Bronchial epithelial cell (primary cell): ENCODE measurements at places on chromosomes 6 and 20.

GRCh38 chr20:13349235-13349604, 128.1 kb downstream of the ISM1 start:
- no peak for DNase-seq

DNA sequence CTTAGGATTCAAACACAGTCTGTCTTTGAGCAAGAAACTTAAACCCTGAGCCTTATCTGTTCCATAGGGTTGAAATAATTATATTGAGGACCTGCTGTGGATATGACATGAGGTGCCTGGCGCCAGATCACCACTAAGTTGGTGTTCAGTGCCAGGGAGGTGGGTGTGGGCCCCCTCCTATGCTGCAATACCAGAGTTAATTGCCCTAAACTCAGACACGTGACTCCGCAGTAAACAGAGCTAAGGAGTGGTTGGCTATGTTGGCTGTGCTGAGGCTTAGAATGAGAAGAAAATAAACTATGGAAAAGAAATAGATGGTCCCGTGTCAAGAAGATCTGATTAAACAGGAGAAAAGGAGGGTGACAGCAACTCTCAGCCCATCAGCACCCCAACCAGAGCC, 419.4 kb upstream of the JARID2 start:
- DNase-seq: no peak

DNA sequence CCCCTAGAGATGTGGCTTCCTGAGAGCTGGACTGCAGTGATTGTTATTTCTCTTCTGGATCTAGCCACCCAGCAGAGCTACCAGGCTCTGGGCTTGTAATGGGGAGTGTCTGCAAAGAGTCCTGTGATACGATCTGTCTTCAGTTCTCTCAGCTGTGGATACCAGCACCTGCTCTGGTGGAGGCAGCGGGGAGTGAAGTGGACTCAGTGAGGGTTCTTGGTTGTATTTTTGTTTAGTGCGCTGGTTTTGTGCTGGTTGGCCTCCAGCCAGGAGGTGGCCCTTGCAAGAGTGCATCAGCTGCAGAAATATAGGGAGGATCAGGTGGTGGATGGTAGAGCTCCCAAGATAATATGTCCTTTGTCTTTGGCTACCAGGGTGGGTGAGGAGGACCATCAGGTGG, 33.7 kb downstream of the PAX1 start:
- no peak for DNase-seq

DNA sequence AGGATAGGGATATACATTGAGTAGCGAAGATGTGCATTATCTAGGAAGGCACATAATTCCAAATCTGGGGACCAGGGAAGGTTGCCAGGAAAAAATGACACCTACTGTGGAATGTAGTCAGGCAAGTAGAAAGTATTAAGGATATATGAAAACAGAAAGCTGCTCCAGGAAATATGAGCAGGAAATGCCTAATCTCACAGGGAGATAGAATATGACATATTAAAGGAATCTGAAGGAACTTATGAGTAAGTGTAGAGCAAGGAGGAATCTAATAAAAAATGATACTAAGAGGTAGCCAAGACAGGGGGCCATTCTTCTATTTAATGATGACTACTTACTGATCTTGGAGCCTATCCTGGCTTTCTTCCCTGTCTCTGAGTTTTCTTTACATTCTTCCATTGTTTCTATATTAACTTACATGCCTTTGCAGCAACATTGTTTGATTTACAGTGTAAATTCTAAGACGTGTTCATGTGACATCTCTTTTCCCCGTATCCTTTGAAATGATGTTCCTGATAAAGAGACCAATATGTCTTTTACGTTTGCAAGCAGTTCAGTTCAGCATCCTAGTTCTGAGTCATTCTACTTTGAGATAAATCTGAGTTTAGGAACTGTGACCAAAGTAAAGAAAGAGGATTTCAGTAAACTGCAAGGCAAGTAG, 58.6 kb downstream of the TINAG start:
- DNase-seq: peak; percentile 72

- no peak for DNase-seq
Measured at GRCh38 chr20:56868746-56869145, 239.6 kb downstream of the TFAP2C start.

GRCh38 chr6:12270551-12271230, 19.5 kb upstream of the EDN1 start:
- no peak for DNase-seq

DNA sequence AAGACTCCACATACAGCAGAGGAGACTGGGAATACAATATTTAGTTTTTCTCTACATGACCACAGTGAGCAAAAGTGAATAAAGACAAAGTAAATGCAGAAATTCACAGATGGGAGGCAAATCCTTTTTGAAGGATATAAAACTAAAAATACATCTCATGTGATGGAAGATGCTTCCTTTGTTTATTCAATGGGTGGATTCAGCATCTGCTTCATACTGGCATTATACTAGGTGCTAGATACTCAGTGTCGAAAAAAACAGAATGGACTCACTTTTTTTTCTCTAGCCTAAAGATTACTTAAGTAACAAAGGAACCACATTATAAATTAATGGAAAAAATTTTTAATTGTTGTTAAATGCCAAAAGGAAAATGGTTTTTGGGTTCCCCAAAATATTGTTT, 216.2 kb downstream of the TRDN start:
- DNase-seq: no peak

DNA sequence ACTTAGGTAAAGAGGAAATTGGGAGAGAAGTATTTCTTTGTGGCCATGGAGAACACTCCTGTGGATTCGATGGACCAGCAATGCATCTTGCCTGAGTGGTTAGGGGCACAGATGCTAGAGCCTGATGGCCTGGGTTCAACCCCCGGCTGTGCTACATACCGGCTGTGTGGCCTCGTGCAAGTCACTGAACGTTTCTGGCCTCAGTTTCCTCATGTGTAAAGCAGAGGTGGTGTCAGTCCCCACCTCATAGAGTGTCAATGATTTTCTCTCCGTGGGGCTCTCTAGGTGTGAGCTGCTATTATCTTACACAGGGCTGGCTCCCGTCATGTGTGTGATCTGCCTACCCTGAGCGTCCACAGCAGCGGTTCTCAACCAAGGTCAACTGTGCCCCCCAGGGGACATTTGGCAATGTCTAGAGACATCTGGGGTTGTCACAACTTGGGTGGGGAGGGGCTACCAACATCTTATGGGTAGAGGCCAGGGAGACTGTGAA, 50.0 kb upstream of the PTPN1 start:
- no peak for DNase-seq

DNA sequence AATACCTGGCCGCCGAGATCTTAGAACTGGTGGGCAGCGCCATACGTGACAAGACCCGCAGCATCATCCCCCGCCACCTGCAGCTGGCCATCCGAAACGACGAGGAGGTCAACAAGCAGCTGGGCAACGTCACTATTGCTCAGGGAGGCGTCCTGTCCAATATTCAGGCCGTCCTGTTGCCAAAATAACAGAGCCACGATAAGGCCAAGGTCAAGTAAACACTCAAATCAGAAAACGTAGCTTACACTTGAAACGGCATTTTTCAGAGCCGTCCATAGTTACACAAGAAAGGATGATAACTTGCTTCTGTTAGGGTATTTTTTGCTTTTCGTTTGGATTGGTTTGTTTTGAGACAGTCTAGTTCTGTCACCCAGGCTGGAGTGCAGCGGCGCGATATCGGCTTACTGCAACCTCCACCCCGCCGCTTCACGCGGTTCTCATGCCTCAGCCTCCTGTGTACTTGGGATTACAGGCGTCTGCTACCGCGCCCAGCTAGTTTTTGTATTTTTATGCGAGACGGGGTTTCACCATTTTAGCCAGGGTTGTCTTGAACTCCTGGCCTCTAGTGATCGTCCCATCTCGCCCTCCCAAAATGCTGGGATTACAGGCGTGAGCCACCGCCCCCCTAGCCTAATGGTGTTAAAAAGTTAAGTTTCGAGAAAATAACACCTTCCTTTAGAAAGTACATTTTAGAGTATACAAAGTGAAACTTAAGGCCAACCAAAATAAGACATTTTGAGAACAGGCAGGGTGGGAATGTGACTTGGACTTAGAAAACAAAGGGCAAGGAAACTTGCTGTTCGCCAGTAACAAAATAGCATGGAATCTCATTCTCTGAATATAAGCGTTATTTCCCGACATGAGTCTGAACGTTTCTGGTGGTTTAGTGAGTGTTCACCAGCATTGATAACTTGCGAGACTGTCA, 42.8 kb upstream of the HFE start:
- no peak for DNase-seq

DNA sequence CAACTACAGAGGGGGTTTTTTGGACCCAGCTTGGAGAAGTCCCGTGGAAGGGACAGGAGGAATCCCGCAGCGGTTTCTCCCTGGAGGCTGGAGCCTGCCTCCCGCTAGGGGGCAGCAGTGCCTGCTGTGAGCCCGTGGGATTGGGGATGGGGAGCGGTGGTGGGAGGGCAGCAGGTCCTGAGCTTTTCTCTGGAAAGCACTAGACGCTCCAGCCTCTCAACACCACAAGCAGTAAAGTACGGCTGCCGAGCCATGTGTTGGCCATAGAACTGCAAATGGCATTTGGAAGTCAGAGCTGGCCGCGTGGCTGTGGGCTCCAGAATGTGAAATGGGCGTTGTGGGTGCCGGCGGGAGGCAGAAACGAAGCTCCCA, 47.8 kb downstream of the GMPR start:
- DNase-seq: no peak

GRCh38 chr20:41615110-41615509, 3.1 kb downstream of the CHD6 start:
- no peak for DNase-seq

DNA sequence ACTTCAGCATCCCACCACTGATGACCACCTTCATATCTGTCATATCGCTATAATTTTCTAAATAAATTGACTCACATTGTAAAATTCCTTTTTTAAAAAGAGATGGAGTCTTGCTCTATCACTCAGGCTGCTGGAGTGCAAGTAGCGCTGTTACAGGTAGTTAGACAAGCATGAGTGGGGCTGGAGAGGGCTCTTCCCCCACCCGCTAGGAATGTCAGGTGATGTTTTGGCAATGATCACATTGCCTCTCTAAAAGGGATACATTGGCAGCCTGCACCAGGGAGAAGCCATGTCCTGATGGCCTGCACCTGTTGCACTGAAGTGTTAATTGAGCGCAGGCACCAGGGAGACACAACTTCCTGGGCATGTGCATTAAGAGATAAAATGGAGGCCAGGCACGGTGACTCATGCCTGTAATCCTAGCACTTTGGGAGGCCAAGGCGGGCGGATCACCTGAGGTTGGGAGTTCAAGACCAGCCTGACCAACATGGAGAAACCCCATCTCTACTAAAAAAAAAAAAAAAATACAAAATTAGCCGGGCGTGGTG, 16.9 kb upstream of the SLC22A16 start:
- DNase-seq: no peak

DNA sequence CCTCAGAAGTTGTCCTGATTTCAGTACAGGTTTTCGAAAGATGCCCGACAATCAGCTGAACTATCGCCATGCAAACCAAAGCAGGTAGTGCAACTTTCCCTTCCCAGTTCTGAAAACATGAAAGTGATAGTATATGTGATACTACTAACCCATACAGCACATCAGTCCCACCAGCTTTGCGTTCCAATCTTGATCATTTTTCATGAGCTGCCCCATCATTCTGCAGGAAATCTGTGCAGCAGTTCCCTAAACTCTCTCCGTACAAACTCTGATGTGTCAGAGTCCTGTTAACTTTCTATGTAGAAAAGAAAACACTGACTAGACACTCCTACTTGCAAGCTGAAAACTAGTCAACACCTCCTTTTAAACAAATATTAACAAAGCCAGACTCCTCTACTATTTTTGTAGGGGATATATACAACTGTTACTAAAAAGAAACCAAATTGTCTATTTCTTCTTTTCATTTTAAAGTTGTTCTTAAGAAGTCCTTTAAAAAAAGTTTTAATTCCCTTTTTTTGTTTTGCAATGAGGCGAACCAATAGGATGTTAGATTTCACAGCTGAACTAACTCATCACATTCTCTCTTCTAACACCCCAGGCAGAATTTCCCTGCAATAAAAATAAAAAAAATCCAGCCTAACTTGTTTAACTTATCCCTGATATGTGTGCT, 99.6 kb upstream of the DST start:
- DNase-seq: peak; percentile 44

- peak; percentile 70 for DNase-seq
Measured at GRCh38 chr20:8043687-8044282, 24.2 kb upstream of the TMX4 start.
